CD4-positive, alpha-beta memory T cell (primary cell): ENCODE measurements at places on chromosomes 13 and 19. TPM values are rescaled to one million over a fixed set of nuclear protein-coding genes. Genes with fewer than 3 reads are reported as not detected.

DNA sequence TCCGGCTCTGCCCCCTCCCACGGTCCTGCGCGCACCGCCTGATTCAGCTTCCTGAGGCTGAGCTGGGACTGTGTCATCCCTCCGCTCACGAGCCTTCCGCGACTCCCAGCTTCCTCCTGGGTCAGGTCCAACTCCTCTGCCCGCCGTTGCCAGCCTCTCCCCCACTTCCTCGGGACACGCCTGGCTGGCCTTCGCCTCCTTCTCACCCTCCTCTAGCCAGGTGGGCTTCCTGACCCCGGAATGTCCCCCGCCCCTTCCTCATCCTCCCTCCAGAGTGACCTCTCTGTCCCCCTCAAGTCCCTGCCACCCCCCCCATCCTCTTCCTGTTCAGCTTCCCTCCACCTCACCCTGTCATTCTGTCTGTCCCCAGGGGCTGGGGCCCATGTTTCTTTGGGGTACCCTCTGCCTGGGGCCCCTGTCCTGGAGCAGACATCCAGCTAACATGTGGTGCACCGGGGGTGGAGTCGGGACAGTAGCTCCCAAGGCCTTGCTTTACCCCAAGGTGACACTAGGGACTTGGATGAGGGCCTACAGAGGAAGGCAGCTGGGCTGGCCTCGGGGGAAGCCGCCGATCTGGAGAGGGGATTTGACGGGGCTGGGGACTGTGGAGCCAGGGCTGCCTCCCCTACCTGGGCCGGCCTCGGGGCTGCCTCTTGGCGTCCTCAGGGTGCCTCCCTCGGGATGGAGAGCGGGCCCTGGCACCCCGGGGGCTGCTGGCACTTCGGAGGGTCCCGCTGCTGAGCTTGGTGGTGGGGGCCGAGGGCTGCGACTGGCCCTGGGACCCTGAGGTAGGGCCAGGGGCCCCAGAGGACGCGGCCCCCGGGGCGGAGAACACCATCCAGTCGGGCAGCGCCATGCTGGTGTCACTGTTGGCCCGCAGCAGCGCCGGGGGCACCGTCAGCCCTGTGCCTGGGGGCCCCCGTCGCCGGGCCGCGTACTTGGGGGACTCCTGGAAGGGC, 16.5 kb downstream of the SHANK1 start:
- no peaks in the 10 kb centered on the region for H3K4me1 ChIP-seq
- no peak overlapping the region for H3K27ac ChIP-seq
- no peaks in the 10 kb centered on the region for H3K36me3 ChIP-seq
- DNase-seq = no peak
- H3K27me3 ChIP-seq = no peaks in the 10 kb centered on the region

DNA sequence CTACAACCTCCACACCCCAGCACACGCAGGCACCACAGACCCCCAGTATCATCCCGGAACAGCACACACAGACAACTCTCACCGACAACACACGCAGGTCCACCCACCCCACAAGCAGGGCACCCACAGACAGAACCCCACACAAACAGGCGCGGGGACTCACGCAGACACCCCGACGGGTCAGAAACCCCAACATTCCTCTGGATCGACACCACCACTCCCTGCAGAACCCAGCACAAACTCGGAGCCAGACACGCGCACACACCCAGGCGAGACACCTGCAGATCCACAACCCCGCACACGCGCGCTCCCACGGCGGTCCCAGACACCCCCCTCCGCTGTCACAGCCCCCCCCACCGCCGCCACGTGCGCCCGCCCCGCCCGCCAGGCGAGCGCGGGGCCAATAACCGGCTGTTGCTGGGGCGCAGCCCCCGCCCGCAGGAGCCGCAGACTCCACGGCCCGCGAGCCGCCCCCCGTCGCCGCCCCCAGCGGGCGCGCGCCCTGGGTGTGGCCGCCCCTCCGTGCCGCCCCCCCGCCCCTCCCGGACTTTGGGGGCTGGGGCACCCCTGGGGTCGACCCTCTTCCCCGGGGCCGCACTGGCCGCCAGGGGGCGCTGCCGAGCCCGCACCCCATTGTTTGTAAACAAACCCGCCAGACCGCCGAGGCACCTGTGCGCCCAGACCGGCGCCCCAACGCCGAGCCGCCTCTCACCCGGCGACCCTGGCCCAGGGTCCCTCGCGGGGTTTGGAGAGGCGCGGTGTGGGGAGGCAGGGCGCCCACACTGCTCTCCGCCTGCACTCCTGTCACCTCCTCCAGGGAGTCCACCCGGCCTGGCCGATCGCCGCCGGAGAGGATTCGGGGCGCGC, 712 bp downstream of the BBC3 start:
- peaks cover 58% of the 10 kb centered on the region for H3K4me1 ChIP-seq
- H3K4me3 ChIP-seq = peak overlapping the region; percentile 33
- H3K27me3 ChIP-seq = no peaks in the 10 kb centered on the region
- H3K36me3 ChIP-seq = no peaks in the 10 kb centered on the region
- peak overlapping the region; percentile 76 for H3K27ac ChIP-seq
- DNase-seq = peak; percentile 83

Gene PIK3R2
- total RNA-seq = 23.0 TPM

Gene ZNF132
- total RNA-seq = 11.7 TPM

Gene SIGLEC11
- not detected for total RNA-seq
